IMR-90 (cell line): ENCODE measurements at places on chromosomes 16 and 17.

DNA sequence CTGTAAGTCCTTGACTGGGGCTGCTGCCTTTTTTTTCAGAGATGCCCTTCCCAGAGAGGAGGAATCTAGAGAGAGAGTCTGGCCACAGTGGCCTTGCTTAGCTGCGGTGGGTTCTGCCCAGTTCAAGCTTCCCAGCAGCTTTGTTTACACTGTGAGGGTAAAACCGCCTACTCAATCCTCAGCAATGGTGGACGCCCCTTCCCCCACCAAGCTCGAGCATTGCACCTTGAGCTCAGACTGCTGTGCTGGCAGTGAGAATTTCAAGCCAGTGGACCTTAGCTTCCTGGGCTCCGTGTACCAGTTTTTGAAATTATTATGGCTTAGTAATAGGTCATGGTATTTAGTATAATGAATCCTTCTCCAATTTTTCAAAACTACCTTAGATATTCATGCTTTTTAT lies 395.4 kb downstream of the NPIPA7 start:
- no peak for DNase-seq

DNA sequence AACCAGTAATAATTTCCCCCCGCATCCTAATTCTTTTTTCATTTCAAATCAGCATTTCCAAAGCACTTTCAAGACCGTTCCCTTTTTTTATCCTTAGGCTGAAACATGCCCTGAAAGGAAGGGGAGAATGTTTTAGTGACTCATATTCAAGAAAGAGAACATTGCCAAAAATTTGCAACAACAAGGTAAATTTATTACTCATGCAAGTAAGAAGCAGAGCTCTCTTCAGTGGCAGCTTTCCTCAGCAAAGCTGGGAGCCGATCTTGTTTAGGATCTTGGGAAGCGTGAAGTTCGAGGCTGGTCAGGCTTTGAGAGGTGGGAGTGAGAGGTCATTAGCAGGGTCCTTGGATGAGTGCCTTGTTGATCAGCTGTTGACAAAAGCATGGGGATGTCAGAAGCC lies 129.5 kb downstream of the PRKCA start:
- DNase-seq, result peak; percentile 92

GRCh38 chr17:28221751-28222414 lies 97.1 kb upstream of the TMEM97 start:
- peak; percentile 31 for DNase-seq

DNA sequence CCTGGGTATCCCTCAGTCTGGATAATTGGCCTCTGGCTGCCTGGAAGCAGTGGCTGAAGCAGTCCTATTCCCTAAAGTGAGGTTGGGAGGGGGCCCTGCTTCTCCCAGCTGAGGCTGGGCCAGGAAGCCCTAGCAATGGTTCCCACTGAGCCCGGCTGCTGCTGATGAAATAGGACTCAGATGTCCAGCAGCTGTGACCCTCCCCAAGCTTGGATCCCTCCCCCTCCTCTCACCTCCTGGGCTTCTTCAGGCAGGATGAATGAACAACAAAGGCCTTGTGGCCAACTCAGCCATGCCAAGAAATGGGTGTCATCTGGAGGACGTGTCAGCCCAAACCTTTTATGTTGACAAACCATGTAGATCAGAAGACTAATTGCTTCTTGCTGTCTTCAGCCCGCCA lies 42.0 kb downstream of the AXIN2 start:
- no peak for DNase-seq

GRCh38 chr17:31623990-31624389 lies 232.5 kb downstream of the RAB11FIP4 start:
- no peak for DNase-seq

GRCh38 chr16:77843405-77843804 lies 55.0 kb downstream of the VAT1L start:
- no peak for DNase-seq

DNA sequence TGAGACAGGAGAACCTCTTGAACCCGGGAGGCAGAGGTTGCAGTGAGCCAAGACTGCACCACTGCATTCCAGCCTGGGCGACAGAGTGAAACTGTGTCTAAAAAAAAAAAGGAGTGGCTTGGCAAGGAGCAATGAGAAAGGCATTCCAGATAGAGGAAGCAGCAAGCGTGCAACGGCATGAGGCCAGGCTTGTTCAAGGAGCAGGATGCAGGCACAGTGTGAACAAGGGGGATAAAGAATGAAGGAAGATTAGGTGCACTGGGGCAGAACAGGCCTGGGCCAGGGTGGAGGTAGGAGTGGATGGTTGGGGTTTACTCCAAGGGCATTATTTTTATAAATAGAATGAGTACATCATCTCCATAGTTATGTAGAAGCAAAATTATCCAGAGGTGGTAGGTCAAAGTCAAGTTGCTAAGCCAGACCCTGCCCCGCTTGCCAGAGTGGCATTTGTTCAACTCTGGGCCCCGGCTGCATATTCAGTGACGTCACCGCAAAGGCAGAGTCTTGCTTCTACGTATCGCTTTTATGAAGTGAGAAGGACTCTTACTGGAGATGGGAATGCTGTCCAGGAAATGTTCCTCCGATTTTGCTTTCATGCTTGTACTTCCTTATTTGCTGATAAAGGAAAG lies 100.2 kb downstream of the KATNIP start:
- no peak for DNase-seq
